ENCODE measurements at places on chromosomes 6 and 20.

GRCh38 chr6:121653624-121654008 lies 218.2 kb downstream of the GJA1 start:
- no peak for DNase-seq

DNA sequence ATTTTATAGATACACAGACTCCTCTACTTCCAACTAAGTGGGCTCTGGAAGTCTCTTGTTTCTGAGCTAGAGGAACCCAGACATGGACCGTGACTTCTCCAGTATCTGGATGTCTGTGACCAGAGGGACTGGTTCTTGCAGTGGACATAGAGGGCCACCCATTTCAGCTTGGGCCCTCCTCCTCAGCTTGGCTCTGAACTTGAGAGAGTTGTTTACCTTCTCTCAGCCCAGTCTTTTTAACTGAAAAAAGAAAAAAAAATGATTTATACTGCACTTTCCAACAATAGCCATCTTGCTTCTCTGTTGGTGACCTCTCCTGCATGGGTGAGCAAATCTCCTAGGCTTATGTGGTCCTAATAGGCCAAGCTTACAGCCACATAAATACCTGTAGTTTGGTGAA lies 60.3 kb upstream of the TMEM181 start:
- DNase-seq: no peak

GRCh38 chr6:143529095-143529494 lies 17.6 kb upstream of the FUCA2 start:
- no peak for DNase-seq

DNA sequence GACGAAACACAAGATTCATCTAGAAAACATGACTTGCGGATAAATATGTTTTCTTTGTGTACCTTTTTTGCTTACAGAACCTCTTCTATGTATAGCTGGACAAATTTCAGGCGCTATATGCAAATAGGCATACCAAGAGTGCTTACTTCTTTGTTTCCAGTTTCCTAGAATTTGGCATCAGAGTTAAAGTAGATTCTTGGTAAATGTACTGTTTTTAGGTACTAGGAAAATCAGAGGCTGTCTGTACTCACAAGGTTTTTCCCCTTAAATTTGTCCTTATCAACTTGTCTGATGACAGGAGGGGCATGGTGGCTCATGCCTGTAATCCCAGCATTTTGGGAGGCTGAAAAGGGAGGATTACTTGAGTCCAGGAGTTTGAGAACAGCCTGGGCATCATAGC lies 124.9 kb upstream of the TMEM170B start:
- DNase-seq: no peak

- DNase-seq: no peak
These were observed 329.1 kb downstream of the LAMA2 start for GRCh38 chr6:129212081-129212480.

- peak; percentile 96 for DNase-seq
These were observed 690 bp downstream of the GDAP1L1 start for GRCh38 chr20:44247586-44248409.

GRCh38 chr6:99019381-99019780 lies 71.6 kb upstream of the FBXL4 start:
- DNase-seq: no peak

DNA sequence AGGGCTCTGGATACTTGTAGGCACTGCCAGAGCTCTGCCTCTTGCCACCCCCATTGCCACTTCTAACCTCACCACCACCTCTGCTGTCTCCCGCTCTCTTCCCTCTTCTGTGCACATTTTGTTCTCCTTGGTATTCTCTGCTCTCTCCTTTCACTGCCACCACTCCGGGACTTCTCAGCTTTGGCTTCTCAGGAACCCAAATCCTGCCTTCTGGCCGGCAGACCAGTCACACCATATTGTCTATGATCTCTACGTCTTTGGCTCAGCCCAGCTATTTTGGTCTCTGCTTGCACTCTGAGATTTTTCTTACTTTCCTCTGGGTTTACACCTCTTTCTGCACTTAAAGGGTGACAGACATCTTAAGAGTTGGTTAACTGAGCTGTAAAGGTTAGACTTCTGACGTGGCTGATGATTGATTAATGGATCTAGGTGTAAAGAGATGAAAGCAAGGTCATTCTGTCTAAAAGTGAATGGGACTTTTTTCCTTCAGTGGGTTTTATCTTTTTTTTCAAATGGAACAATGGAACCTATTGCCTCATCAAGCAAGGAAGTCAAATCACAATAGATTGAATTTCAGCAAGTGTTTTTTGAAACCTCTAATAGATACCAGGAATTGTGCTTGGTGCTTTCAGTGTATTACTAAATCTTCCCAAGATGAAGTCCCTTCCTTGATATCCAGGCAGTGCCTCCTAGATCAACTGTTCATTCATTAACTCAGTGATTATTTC lies 13.8 kb downstream of the MMP24 start:
- no peak for DNase-seq

DNA sequence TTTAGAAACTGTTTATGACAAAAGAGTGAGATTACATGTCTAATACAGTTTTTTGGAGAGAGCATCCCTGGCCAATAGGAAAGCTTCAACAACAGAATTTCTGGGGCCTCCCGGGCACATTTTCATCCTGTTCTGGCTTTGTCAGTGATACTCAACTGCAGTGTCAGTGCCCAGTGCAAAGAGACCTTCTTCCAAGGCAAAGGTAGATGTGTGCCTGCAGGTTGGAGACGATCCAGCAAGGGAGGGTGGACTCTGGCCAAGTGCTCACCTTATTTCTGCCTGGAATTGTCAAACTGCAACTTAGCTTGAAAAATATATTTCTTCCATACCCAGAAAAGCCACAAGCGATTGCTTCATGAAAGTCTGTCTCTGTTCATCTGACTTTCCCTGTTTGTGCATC lies 211.6 kb upstream of the SNX9 start:
- no peak for DNase-seq

DNA sequence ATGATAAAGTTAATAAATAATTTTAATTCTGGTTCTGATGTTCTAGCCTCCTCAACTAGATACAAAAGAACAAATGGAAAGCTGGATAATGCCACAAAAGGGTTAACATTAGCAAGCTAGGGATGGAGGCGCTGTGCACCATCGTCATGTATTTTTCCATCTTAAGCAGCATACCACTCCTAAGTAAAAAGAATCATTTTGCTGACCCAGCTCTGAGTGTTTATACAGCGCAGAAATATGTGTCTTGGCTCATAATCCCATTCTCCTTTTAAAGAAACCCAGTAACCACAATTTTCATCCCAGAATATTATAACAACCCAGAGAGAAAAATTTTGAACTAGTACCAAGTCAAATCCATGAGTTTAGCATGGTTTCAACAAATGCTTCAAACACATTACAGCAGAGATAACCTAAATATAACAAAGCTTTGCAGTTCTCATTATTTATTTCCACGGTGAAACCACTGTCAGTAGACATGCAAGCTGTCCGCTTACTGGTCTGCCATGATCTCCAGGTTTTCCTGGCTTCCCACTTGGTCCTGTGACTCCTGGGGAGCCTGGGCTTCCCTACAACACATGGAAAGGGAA lies 111.1 kb downstream of the COL12A1 start:
- no peak for DNase-seq

- DNase-seq: no peak
These were observed 74.1 kb downstream of the ADAT2 start for GRCh38 chr6:143376375-143376774.

- DNase-seq: no peak
These were observed 157.9 kb downstream of the KIF16B start for GRCh38 chr20:16415071-16416053.

GRCh38 chr20:51512645-51513044 lies 29.9 kb downstream of the NFATC2 start:
- DNase-seq: no peak

DNA sequence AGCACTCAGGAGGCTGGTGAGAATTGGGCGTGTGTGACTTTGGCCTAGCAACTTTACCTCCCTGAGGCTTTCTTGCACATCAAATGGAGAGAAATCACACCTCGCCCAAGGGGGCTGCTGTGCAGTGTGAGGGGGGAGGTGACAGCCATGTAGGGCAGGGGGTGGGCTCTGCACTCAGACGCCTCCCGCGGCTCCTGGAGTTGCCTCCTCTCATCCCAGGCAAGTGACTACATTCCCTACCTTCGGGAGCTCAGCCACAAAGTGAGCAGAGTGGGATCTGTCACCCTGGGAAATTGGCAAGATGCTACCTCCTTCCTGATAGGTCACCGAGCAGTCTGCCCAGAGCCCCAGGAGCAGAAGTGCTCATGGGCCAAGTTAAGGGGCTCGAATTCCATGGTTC lies 56.0 kb downstream of the GCNT2 start:
- DNase-seq: no peak

GRCh38 chr6:98579079-98579478 lies 255.3 kb upstream of the POU3F2 start:
- DNase-seq: no peak

DNA sequence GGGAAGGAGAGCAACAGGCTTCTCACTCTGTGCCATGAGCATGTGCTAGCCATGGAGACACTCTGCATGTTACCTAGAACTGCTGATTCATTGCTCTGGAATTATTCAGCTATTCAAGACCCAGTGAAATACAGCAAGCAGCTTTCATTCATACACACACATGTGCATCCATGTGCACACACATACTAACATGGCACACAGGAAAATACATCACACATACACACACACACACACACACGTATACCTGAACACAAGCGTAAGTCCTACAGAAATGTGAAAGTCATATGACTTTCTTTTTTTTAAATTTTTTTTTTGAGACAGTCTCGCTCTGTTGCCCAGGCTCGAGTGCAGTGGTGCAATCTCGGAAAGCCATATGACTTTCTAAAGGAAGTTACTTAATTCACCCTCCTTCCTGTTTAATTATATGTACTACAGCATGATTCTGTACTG lies 108.2 kb upstream of the NFATC2 start:
- no peak for DNase-seq

- no peak for DNase-seq
These were observed 50.0 kb downstream of the SYNJ2 start for GRCh38 chr6:158031381-158032353.

DNA sequence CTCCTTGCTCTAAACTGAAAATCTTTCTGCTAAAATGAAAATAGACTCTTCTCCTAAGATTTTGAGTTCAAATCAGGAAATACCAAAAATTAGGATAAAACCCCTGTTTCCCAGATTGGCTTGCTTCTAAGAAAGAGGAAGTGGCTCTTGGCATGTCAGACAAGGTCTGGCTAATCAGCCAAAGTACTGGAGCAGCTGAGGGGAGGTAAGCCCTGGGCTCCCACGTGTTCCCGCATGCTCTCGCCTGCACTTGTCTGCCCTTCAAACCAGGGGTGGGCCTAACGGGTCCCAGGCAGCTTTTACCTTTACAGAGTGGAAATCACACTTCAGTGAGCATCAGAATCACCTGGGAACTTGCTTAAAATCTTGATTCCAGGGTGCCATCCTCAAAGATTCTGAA lies 43.2 kb upstream of the GABRR1 start:
- peak; percentile 24 for DNase-seq

GRCh38 chr6:140546640-140547039 lies 1172.2 kb upstream of the CITED2 start:
- no peak for DNase-seq

DNA sequence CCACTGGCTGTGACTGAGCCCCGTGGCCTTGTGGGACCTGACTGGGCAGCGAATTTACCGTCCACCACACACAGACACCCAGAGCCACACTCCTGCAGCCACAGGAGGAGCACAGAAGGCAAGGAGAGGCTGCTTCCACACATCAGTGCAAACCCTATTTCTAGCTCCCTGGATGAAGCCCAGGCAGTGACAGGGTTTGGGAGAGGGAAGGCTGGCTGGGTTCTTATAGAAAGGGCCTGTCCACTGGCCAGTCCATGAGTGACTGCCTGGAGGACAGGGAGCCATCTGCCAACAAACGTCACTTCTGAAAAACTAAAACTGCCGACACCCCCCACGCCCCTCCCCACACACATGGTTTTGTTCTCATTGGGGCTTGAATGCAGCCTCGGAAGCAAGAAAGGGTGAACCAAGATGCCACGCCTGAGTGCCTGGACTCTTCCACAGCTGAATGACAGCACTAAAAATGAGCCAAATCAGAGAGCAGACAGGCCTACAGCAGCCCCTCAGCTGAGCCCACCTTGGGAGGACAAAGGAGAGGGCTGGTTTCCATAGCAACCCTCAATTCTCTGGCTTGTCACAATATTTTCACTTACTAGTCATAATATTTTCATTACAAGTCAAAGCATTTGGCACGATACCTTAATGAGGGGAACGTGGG lies 38.4 kb downstream of the RRBP1 start:
- no peak for DNase-seq

DNA sequence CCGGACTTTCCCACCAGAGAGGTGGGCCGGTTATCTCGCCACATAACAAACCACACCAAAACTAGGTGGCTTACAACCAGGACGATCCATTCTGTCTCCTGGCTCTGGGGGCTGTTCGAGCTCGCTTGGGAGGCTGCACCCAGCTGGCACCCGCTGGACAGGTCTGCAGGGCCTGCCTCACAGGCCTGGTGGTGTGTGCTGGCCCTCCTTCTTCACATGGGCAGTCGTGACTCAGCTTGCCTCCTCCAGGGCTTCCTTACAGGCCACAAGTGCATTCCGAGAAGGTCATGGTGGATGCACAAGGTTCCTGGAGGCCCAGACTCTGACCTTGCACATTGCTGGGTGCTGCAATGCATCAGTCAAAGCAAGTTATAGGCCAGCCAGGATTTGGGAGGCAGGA lies 34.2 kb downstream of the FOXF2 start:
- no peak for DNase-seq

DNA sequence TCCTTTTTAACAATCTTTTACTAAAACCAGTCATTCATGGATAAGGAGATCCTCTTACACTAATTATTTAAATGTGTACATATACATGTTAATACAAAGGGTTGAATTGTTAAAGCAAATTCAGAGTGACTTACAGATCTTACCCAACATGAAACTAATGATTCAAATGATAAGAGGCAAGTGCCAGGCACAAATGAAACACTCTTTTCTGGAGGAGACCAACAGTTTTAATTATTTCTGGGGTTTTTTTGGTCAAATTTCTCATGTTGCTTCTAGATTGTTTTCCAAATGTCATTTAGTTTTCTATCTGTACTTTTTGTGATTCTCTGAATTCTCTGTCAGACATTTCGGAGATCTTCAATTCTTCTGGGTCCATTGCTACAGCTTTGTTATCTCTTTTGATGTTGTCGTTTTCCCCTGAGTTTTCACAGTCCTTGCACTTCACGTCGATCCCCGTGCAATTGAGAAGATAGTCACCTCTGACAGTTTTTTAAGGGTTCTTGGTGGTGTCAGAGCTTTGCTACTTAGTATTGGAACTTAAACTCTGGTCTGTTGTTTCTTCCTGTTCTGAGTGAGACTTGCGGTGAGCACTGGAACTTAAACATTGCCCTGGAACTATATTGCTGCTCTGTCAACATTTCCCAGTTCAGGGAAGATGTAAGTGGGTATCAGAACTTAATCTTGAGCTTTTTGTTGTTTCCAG lies 23.2 kb downstream of the MAS1 start:
- DNase-seq: no peak
